ENCODE measurements at places on chromosomes 5 and 9. TPM values are rescaled to one million over a fixed set of nuclear protein-coding genes. Genes with fewer than 3 reads are reported as not detected.
A peak's percentile ranks its signal among the peaks of the same experiment; 100 is the strongest.

DNA sequence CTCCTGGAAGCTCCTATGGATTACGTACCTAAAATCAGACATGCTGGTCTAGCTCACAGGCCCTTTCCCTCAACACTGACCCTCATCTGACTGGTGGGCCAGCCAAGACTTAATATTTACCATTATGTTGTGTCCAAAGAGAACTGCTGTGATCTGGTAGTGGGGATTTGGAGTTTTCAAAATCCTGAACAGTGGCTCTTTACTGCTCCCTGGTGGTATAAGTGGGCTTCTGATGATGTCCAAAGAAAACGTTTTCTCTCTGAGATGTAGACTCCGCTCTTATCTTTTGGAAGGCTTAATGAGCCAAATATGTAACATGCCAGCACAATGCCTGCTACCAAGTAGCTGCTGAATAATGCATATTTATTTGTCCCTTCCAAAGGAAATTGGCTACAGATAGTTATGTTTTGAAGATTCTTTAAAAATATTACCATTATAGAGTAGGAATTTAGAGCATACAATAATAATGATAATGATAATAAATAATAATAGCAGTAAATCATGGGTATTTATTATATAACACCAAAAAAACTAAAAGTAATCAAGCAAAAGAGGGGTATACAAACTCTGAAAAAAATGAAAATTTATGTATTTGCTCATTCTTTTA, 406.6 kb upstream of the TNC start:
- no peak for DNase-seq
- no peaks in the 10 kb centered on the region for H3K4me1 ChIP-seq
- peaks cover 15% of the 10 kb centered on the region for H3K27me3 ChIP-seq
- no peak overlapping the region for H3K4me3 ChIP-seq

GRCh38 chr9:124522121-124523098, 15.2 kb upstream of the NR5A1 start:
- H3K27ac ChIP-seq: no peak overlapping the region
- H3K4me1 ChIP-seq: no peaks in the 10 kb centered on the region
- no peak overlapping the region for H3K4me3 ChIP-seq
- H3K36me3 ChIP-seq: no peaks in the 10 kb centered on the region
- peaks cover 9% of the 10 kb centered on the region for H3K27me3 ChIP-seq
- no peak for DNase-seq

Gene GMCL2
- not detected for total RNA-seq

DNA sequence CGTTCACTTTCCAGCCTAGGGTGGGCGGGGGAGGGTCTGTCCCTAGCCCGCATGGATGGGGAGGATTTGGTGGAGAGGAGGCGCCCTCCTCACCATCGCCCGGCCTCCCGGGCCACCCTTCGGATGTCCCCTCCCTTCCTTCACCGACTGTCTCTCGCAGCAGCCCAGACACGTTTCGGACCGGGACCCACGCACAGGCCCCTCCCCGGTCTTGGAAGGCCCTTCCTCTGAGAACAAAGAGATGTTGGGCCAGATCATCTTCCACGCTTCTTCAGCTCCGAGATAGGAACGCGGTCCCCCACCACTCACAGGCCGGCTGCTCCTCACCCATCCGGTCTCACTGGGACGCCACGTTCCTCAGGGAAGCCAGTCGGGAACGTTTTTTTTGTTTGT, 640 bp upstream of the DPM2 start:
- no peak overlapping the region for H3K4me3 ChIP-seq
- H3K27me3 ChIP-seq: peaks cover 2% of the 10 kb centered on the region
- peaks cover 22% of the 10 kb centered on the region for H3K36me3 ChIP-seq
- H3K27ac ChIP-seq: peak overlapping the region; percentile 14

Gene ARSI
- not detected for total RNA-seq

DNA sequence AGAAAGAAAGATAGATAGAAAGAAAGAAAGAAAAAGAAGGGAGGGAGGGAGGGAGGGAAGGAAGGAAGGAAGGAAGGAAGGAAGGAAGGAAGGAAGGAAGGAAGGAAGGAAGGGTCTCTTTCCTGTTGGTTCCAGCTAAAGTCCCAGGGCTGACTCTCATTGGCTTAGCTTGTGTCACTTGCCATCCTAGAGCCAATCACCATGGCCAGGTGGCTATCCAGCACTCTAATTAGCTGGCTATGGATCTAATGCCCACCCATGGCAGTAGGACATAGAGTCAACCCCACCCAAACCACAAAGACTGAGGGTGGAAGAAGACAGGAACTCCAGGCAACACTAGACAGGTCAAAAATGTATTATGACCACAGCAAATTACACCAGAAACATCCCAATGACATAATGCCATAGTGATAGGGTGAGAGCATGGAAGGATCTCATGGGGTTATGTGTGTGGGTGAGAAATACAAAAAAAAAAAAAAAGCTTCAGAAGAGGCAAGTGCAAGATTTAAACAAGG, 10.8 kb upstream of the CPLX2 start:
- no peak overlapping the region for H3K4me3 ChIP-seq
- H3K36me3 ChIP-seq: no peaks in the 10 kb centered on the region
- H3K27me3 ChIP-seq: peaks cover 6% of the 10 kb centered on the region

Gene PAEP
- total RNA-seq: not detected

Gene GABRP
- total RNA-seq: not detected

- no peaks in the 10 kb centered on the region for H3K36me3 ChIP-seq
- no peak overlapping the region for H3K27ac ChIP-seq
- H3K27me3 ChIP-seq: no peaks in the 10 kb centered on the region
- H3K4me3 ChIP-seq: no peak overlapping the region
- H3K4me1 ChIP-seq: peaks cover 8% of the 10 kb centered on the region
- DNase-seq: no peak
Measured at GRCh38 chr5:135324160-135324559, 74.9 kb downstream of the MACROH2A1 start.

Gene SQSTM1
- total RNA-seq: 198 TPM

DNA sequence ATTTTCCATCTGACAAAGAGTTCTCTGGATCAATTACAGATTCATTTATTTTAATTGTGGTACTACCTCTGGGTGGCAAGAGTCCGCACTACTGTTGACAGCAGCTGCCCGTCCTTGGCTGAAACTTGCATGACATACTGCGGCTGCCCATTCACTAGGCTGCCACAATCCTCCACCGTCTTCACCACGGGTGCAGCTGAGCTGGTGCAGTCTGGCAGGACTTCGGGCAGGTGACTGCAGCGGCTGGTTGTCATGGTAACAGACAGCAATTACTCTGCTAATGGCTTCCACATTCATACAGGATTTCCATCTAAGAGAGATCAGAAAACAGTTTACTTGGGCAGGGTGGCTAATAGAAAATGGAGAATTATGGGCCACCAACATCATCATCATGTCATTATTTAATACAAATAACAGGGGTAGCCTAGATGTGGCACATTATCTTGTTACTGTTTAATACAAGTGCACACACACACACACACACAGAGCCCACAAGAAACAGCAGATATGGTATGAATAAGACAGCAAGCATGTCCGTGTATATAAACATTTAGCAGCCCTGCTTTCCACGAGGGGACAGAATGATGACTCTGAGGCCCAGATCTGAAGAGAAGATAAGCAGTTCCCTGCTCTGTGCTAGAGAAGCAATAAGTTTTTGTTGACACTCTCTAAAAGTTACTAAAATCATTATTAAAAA, 112.3 kb downstream of the MARCHF3 start:
- no peak overlapping the region for H3K4me3 ChIP-seq
- H3K4me1 ChIP-seq: no peaks in the 10 kb centered on the region
- H3K27me3 ChIP-seq: no peaks in the 10 kb centered on the region
- no peak overlapping the region for H3K27ac ChIP-seq

Gene HRCT1
- not detected for total RNA-seq

GRCh38 chr9:75830303-75830702, 60.2 kb upstream of the PCSK5 start:
- no peak overlapping the region for H3K27ac ChIP-seq
- no peak for DNase-seq
- peaks cover 3% of the 10 kb centered on the region for H3K27me3 ChIP-seq
- no peak overlapping the region for H3K4me3 ChIP-seq

DNA sequence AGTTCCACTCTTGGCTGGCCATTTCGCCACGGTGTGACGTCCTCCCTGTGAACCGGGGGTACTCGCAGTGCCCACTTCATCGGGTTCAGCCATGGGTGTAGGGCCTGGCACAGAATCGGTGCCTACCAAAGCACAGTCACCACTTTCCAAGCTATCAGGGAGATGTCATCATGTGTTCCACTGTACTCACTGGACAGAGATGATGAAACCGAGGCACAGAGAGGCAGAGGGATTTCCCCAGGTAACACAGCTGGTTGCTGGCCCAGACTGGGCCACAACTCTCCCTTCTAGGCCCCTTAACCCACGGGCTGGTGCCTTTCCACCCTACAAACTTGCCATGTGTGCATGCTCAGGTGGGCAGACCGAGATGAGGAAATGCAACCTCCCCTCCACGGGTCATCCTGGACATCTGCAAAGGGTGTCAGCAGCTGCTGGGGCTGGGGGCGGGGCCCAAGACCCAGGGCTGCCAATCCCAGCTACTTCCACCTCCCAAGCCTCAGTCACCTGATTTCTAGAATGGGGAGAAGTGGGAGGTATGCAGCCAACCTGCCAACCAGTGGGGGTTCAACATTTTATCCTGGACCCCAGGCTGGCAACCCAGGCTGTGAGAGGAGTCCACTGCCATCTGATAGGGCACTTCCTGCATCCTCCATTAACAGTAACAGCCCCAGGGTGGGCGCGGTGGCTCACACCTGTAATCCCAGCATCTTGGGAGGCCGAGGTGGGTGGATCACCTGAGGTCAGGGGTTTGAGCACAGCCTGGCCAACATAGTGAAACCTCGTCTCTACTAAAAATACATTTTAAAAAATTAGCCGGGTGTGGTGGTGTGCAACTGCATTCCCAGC, 893 bp upstream of the SH2D3C start:
- DNase-seq: peak; percentile 81
- peaks cover 24% of the 10 kb centered on the region for H3K36me3 ChIP-seq
- peaks cover 62% of the 10 kb centered on the region for H3K4me1 ChIP-seq
- H3K27ac ChIP-seq: peak overlapping the region; percentile 97
- H3K4me3 ChIP-seq: peak overlapping the region; percentile 100

GRCh38 chr9:76716085-76716672, 48.1 kb upstream of the PCA3 start:
- no peak overlapping the region for H3K27ac ChIP-seq
- DNase-seq: no peak

GRCh38 chr9:90064971-90065370, 460.2 kb downstream of the GADD45G start:
- H3K27me3 ChIP-seq: peaks cover 57% of the 10 kb centered on the region
- H3K4me3 ChIP-seq: no peak overlapping the region
- H3K4me1 ChIP-seq: no peaks in the 10 kb centered on the region
- H3K36me3 ChIP-seq: no peaks in the 10 kb centered on the region

DNA sequence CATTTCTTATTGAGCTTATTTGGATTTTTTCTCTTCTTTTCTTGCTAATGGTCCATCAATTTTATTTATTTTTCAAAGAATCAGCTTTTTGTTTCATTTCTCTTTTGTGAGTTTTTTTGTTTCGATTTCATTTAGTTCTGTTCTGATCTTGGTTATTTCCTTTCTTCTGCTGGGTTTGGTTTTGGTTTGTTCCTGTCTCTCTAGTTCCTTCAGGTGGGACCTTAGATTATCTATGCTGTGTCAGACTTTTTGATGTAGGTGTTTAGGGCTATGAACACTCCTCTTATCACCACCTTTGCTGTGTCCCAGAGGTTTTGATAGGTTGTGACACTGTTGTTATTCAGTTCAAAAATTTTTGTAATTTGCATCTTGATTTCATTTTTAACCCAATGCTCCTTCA, 119.8 kb downstream of the GABRG2 start:
- no peak for DNase-seq
- no peak overlapping the region for H3K4me3 ChIP-seq
- no peak overlapping the region for H3K27ac ChIP-seq

- no peaks in the 10 kb centered on the region for H3K4me1 ChIP-seq
- no peak overlapping the region for H3K4me3 ChIP-seq
- H3K36me3 ChIP-seq: no peaks in the 10 kb centered on the region
- no peaks in the 10 kb centered on the region for H3K27me3 ChIP-seq
Measured at GRCh38 chr9:25353783-25354182, 324.5 kb downstream of the TUSC1 start.

- DNase-seq: peak; percentile 58
- peaks cover 67% of the 10 kb centered on the region for H3K4me1 ChIP-seq
- peak overlapping the region; percentile 91 for H3K27ac ChIP-seq
- peaks cover 28% of the 10 kb centered on the region for H3K36me3 ChIP-seq
Measured at GRCh38 chr5:149358294-149358651, 427 bp downstream of the PCYOX1L start.

DNA sequence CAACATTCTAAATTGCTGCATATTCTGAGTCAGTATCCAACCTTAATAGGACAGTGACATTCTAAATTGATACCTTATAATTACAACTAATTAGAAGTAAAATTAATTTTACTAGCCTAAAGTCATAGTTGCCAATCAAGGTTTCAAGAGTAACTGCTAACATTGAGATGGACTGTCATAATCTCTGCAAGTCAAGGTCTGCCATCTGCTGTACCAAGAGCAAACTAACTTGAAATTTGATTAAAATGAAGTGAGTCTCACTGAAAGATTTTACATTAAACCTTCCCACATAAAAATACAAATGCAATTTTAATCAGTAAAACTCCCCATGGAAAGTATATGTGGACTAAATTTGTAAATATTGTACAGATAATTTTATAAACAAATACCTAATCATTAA, 235.3 kb downstream of the PRDM9 start:
- no peaks in the 10 kb centered on the region for H3K27me3 ChIP-seq
- no peak overlapping the region for H3K4me3 ChIP-seq
- no peak for DNase-seq
- no peaks in the 10 kb centered on the region for H3K36me3 ChIP-seq
- no peak overlapping the region for H3K27ac ChIP-seq
- no peaks in the 10 kb centered on the region for H3K4me1 ChIP-seq

DNA sequence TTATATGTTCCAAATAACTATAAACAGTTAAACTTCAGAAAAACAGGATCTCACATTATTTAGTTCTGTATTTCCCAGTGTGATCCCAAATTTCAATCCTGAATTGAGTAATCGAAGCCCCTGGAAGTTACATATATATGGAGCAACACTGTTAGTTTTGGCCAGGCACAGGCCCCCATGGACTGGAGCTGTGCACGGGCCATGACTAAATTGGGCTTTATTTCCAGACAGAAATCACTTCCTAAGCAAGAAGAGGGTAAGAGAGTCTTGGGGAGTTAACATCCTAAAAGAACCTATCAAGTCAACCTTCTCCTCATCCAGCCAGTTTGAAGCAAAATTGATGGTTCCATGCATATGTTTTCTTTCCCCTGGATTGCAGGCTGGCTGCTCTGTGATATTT, 393.0 kb downstream of the TMEM167A start:
- H3K4me1 ChIP-seq: no peaks in the 10 kb centered on the region
- H3K4me3 ChIP-seq: no peak overlapping the region
- DNase-seq: no peak

DNA sequence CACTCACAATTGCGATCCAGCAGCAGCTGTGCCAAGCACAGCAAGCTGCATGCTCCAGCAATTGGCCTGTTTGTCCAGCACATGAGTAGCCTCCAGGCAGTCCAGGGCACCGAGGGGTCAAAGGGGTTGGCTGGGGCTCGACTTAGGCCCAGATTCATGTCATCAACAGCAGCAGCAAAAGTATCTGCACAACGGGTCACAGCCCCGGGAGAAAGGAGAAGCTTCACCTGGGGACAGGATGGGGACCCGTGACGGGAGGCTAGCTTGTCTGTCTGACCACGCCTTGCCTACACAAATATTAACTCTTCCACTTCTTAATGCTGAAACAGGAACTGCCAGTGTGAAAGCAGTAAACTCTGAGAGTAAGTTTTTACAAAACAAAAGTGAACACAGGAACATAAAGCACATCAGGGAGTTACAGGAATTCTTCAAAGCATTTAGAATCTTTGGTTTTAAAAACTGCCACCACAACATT, 191.2 kb downstream of the PIK3R1 start:
- H3K4me1 ChIP-seq: peaks cover 33% of the 10 kb centered on the region
- peak overlapping the region; percentile 85 for H3K27ac ChIP-seq
- no peaks in the 10 kb centered on the region for H3K27me3 ChIP-seq
- peak; percentile 56 for DNase-seq
- H3K36me3 ChIP-seq: peaks cover 7% of the 10 kb centered on the region

Gene ANKH
- total RNA-seq: 31.3 TPM

Measured in activated CD8-positive, alpha-beta memory T cell treated with anti-CD3 and anti-CD28 coated beads, Interleukin-2, amount 10 ng/mL, durations not matched to agents 7 days and 5 days (primary cell).